ENCODE measurements at places on chromosomes 16 and 17.

DNA sequence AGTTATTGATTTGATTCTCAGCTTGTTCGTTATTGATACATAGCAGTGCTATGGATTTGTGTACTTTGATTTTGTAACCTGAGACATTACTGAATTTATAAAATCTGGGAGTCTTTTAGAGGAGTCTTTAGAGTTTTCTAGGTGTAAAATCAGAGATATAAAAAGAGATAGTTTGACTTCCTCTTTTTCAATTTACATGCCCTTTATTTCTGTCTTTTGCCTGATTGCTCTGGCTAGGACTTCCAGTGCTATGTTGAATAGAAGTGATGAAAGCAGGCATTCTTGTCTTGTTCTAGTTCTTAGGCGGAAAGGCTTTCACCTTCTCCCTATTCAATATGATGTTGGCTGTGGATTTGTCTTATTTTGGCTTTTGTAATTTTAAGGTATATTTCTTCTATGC, 106.2 kb downstream of the PHKB start:
- no peak for DNase-seq

- no peak for DNase-seq
These were observed 221.8 kb upstream of the CDH5 start for GRCh38 chr16:66144641-66145040.

- no peak for DNase-seq
These were observed 2.7 kb downstream of the LYRM1 start for GRCh38 chr16:20903116-20903898.

DNA sequence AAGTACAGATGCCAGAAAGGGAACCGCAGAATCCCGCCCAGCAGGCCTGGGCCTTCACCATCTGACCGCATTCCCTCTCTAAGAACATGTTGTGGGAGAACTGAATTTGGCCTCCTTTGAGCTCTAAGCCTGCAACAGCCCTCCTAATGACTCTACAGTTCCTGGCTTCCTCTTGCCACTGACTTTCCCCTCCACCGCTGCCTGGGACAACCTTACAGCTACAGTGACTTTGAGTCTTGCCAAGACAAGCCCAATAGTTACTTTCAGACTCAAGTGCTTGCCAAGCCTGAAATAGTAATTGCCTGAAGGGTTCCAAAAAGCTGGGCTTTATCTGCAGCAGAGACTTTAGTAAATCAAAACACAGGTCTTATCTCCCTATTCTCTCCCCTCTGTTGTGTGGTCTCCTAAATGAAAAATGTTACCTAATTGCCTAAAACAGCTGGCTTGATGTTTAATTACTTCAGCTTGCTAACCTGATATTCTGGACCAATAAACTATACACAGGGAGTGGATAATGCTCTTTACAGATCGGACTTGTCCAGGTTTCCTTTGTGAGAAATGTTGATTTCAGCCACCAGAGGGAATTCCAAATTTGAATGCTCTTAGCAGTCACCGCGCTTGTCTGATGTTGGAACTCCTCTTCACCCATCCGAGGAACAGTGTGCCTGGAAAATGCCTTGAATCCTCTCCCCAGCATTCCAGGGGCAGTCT, 85.1 kb upstream of the TBX2 start:
- DNase-seq: peak; percentile 89

DNA sequence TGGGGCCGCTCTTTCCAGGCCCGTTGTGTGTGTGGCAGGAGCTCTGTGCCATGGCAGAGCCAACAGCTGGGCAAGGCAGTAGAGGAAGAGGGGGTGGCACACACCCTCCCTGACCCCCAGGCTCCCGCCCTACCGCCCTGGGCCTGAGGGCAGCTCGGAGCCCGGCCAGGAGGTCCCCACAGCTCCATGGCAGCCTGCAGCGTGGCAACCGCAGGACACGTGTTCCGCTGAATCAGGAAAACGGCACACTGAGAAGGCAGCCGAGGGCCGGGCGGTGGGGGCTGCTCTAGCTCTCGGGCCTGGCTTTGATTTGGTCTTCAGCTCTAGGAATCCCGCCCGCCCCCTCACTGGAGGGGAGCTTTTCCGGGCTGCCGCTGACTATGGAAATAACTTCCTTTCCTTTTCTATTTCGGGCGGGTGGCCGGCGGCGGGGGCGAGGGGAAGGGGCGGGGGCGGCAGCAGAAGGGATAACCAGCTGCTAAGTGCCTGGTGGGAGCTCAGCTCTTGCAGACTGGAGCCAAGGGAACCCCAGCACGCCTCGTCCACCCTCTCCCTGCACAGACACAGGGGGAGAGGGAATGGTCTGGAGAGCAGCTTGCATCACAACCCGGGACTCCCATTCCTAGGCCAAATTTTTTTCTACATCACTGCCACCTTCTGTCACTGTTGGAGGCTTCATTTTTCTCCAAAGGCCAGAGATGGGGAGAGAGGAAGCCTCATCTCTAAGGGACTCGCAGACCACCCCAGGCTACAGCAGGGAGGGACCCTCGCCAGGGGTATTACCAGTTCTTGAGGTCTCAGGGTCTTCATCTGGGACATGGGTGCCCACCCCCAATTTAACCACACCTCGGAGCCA, 24.8 kb upstream of the MRPS23 start:
- peak; percentile 94 for DNase-seq

All from cardiac muscle cell (in vitro differentiated cells and primary cell).